ENCODE measurements at places on chromosomes 2 and 18.

DNA sequence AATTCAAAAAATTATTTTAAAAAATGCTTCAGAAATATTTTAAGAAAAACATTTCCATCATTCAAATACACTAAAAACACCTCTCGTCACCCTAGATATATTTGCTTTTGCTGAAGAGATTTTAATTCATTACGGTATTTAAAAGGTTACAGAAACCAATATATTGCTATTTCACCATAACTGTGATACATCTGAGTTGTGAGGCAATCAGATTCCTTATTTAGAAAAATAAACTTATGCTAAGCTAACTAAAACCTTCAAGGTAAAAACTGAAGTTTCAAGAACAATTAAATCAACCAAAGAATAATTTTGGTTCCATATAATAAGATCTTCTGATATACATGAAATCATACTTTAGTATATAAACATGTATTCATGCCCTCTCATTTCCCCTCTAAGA, 32.8 kb downstream of the PELI1 start:
- DNase-seq = no peak

DNA sequence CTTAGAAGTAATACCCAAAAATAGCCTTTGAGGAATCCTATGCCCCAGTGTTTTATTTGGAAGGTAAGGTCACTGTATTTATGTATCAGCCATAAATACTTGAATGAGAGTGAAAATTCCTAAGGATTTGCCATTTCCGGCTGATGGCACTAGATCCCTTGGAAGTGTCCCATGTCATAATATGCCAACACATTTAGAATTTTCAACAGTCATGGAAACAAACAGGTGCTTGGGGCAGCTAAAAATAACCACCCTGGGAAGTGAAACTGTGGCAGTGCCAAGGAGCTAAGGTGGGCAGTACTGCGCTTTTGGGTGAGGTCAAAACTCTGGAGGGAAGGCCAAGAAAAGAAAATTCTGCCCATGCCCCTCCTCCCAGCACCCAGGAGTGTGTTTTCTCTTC, 80.2 kb downstream of the TCF7L1 start:
- no peak for DNase-seq

GRCh38 chr2:127208313-127208712, 11.8 kb downstream of the CYP27C1 start:
- DNase-seq = no peak

- no peak for DNase-seq
Measured at GRCh38 chr2:27721335-27721734, 50.2 kb upstream of the MRPL33 start.

GRCh38 chr2:11141319-11141718, 13.9 kb upstream of the SLC66A3 start:
- DNase-seq = no peak

DNA sequence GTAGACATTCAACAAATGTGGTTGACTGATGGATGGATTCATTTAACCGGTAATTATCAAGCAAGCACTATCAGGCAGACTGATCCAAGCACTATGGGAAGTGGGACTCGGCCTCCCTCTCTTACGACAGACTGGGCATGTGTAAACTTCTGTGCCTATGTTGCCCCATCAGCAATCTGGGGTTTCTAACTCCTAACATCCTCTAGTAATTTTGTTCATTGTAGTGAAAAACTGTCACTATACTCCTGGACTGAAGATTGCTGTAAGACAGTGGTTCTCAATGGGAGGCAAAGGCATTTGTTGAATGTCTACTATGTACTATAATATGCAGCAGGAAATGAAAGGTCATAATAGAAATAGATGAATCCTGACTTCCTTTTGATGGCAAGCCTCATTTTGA, 51.2 kb upstream of the CREB1 start:
- no peak for DNase-seq

GRCh38 chr2:235917506-235917905, 250.7 kb downstream of the GBX2 start:
- no peak for DNase-seq

DNA sequence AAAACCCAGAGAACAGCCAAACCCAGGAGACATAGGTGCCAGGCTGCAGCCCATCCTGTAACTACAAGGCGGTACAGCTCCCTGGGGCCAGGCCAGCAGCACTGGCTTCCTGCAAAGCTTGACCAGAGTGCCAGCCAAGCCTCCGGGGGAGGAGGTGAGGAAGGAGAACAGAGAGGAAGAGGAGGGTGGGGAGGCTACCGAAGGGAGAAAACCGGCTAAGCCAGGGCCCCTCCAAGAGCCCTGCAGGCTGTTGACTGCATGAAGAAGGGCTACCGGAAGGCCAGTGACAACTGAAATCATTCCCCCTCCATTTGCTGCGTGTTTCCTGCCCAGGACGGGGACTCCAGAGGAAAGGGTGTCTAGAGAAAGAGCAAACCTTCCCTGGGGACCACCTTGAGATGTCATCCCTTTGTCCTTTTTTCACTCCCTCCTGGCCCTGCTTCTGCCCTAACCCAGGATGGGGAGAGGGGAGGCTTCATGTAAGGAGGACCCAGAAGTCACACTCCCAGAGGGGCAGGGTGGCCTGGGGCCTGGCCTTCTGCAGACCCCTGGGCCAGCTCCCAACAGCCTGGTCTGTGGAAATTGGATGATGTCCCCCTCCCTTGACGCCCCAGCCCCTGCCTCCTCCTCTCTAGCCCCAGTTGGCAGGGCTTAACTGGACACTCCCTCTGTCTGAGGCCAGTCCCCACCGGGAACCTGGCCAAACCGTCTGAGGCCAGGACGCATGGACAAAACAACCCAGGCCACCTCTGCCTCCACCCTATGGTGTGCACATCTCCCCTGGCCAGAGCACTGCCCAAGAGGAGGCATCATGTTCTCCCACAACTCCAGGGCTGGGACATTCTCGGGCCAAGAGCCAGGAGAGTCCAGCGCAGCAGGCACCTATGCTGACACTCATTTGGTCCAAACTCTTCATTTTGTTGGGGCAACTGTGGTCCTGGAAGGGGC, 207.8 kb downstream of the CYP26B1 start:
- no peak for DNase-seq

DNA sequence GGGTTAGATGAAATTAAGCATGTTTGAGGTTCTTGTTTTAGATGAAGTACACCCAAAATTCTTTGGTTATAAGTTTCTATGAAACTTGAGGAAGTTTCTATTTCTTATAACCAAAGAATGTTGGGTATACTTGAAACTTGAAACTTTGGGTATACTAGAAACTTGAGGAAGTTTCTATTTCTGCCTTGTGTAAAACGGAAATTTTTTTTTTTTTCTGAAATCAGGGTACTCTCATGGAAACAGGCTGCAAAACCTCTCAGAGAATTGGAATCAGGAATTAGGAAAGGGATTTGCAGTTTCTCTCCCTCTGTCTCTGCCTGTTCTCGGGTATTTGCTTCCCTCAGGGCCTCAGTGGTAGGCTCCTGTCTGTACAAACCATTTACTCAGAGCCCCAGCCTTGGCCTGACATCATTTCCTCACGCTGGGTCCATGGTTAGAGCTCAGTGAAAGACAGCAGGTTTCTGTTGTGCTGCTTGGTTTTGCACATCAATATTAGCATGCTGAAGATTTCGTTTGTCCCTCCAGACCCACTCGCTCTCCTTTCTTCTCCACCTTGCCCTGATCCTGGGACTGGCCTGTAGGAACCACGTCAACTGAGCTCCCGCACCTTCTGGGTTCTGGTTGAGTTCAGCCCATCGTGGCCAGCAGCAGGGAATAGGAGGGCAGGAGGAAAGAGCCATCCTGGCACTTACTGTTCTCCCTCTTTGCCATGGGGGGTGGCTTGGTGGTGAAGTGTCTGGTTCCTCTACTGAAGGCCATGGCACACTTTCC, 106.4 kb downstream of the POLR1A start:
- no peak for DNase-seq

- no peak for DNase-seq
Measured at GRCh38 chr18:28284132-28284531, 107.2 kb upstream of the CDH2 start.

DNA sequence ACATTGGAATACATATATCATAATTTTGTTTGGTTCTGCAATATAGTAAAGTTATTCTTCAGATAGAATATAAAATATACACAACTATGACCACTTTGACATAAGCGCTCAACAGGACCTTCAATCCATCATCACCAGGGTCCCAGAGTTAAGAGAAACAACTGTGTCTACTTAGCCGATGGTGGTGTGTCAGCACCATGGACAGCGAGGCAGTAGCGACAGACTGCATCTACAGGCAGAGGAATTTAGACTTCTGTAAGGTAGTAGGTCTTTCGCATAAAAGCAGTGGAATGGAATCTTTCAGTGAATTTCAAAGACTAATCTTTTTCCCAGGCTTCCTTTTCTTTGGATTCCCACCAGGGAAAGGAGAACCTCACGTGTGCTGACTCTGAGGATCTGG, 20.5 kb upstream of the LRPPRC start:
- DNase-seq = no peak

GRCh38 chr2:37877457-37878315, 47.4 kb upstream of the RMDN2 start:
- peak; percentile 49 for DNase-seq

DNA sequence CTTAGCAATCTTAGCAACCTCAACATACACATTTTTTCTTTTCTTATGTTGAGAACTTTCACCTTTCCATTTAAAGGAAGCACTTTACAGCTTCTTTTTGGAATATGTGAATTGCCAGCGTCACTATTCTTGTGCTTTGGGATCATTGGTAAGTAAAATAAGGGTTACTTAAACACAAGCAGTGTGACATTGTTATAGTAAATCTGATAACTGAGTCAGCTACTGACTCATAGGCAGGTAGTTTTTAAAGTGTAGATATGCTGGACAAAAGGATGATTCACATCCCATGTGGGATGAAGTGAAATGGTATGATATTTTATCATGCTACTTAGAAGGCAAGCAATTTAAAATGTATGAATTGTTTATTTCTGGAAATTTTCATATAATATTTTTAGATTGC, 637.2 kb downstream of the DCDC2C start:
- no peak for DNase-seq

GRCh38 chr18:44231936-44232335, 448.8 kb upstream of the SETBP1 start:
- DNase-seq = no peak

GRCh38 chr2:152411154-152411553, 76.2 kb downstream of the FMNL2 start:
- DNase-seq = no peak

DNA sequence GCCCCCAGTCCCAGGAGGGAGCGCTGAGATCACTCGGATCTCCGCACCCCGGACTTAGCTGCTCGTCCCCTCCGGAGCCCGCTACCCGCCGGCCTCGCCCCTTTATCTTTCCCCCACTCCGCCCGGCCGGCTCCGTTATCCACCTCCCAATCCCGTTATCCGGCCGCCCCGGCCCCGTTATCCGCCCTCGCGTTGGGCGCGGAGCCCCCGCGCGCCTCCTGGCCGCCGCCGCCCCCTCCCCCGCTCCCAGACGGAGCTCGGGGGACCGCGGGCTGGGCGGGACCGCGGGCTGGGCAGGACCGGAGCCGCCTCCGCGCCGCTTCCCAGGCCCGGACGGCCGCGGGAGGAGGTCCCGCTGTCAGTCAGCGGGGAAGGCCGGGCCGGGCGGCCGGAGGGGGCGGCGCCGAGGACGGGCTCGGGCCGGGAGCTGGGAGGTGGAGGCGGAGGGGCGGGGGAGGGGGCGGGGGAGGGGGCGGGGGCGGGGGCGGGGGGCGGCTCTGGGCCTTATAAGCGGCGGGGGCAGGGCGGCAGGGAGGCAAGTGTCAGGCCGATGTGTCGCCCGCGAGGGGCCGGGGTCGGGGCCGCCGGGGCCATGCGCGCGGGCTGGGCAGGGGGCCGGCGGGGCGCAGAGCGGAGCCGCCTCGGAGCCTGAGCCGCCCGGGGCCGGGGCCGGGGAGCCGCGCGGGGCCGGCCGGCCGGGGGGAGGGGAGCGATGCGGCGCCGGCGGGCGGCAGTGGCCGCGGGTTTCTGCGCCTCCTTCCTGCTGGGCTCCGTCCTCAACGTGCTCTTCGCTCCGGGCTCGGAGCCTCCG, at the start of gene PKDCC:
Gene PKDCC, plus strand, starts transcription at position 534 of the 811 bp plus-strand sequence. Its CDS starts 179 bp downstream, at position 713.
- DNase-seq = no peak

DNA sequence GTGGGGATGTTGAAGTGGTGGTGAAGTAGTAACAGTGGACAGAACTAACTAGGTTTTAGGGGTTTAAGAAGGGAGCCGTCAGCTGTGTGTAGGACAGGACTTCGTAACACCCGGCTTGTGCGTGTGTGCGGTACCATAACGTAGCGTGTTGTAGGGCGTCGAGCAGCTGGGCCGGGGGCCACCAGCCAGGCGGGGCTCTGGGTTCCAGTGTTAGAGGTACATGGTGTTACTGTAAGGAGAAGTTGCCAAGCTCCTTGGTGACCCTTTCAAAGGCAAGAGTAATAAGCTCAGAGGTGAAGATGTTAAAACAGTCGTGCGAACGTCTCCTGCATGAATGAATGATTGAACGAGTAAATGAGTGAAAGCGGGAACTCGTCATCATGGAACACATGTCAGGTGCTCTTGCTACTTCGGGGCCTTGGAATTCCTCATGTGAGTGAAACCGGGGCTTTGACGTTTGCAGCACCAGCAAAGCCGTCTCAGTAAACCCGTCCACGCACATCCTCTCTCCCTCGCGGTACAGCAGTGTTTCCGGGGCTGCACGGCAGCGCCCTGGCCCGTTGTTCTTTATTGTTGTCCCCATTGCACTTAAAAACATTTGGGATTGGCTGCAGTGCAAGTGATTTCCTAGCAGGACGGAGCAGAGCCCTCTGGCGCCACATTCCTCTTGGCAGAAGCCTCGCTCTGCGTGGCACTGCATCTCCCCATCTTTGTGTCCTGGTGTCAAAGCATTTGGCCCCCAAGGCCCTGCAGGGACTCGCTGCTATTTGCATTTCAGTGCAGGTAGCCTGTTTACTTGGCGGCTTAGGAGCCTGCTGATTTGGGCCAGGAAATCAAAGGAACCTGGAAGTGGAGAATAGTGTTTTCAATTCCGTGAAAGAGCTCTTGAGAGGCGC, 115.0 kb downstream of the GBX2 start:
- DNase-seq = no peak

GRCh38 chr18:10455726-10456453, 1.5 kb downstream of the APCDD1 start:
- DNase-seq = no peak

DNA sequence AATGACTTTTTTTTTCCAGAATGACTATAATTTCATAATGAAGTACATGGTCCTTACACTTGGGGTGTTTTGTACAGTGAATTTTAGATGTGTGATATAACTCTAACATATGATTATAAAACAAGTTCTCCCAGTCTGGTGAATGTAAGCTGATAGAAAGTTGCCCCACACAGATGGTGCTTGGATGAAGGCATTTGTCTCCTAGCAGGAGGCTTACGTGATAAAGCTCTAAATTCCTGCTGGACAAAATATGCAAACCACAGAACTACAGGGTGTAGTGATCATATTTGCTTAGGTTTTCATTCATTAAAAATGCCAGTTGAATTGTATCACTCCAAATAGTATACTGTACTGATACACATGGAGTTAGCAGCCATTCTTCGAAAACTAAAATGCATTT, 85.5 kb downstream of the DSC3 start:
- no peak for DNase-seq

- DNase-seq = no peak
Measured at GRCh38 chr2:237576974-237577373, 10.6 kb downstream of the PRLH start.

- DNase-seq = no peak
Measured at GRCh38 chr18:25727281-25727985, 363.0 kb downstream of the SS18 start.
